ENCODE measurements at places on chromosomes 2 and 18. TPM values are rescaled to one million over a fixed set of nuclear protein-coding genes. Genes with fewer than 3 reads are reported as not detected.

GRCh38 chr2:219251656-219252055 is 1.4 kb upstream of the TUBA4B start:
- peaks cover 21% of the 10 kb centered on the region for H3K27me3 ChIP-seq

DNA sequence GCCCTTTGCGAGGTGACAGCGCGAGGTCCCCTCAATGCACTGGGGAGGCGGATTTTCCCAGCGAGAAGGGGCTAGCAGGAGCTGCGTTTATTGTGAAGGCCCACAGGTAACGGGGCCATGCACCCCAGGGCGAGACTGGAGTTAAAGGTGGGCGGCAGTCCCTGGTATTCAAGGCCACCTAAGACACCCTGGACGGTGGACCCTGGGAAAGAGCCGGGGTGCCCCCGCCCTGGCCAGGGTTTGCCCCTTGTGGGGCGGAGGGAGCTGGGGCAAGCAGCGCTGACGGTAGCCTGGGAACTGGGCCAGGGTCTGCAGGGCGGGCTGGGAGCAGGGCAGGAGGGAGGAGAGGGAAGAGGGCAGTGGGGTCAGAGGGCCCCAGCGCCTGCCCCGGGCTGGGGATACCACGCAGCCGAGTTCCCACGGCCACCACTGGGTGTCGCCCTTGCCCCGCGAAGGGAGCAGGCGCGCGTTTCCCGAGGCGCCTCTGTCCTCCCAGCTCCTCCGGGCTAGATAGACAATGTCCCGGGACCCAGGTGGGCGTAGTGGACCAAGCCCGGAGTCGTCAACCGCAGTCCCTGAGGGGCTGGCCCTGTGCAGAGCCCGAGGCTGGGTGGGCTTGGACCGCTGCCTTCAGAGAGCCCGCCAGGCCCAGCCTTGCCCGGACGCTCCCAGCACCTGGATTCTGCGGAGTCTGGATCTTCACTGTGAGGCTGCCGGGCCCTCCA is 80.2 kb downstream of the SMAD4 start:
- H3K36me3 ChIP-seq = peaks cover 22% of the 10 kb centered on the region
- DNase-seq = peak; percentile 83

- no peak for DNase-seq
- H3K27ac ChIP-seq = no peak overlapping the region
- H3K27me3 ChIP-seq = no peaks in the 10 kb centered on the region
- H3K4me1 ChIP-seq = peaks cover 15% of the 10 kb centered on the region
- H3K36me3 ChIP-seq = peaks cover 8% of the 10 kb centered on the region
These were observed 44.2 kb downstream of the VSNL1 start for GRCh38 chr2:17584689-17585088.

DNA sequence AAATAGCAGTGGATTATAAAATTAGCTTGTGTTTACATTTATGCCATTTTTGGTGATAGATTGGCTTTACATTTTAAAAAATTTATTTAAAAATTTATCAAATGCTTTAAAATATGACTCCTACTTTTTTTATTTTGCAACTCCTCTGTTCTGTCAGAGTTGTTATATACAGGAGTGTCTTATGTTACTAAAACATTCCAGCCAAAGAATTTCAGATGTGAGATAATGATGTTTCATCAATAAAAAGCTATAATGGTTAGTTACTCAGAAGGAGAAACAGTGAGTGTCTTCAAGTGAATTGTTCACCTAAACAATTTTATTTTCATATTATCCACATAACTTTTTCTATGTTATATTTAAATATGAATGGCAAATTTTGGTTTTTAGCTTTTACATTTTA is 52.7 kb downstream of the GLS start:
- peaks cover 2% of the 10 kb centered on the region for H3K4me1 ChIP-seq
- peaks cover 14% of the 10 kb centered on the region for H3K36me3 ChIP-seq
- H3K27me3 ChIP-seq = no peaks in the 10 kb centered on the region
- no peak for DNase-seq
- H3K27ac ChIP-seq = no peak overlapping the region
- H3K4me3 ChIP-seq = no peak overlapping the region

- no peaks in the 10 kb centered on the region for H3K27me3 ChIP-seq
- no peak for DNase-seq
- H3K4me3 ChIP-seq = no peak overlapping the region
- peaks cover 32% of the 10 kb centered on the region for H3K36me3 ChIP-seq
- no peak overlapping the region for H3K27ac ChIP-seq
These were observed 85.7 kb upstream of the FRZB start for GRCh38 chr2:182951948-182952663.

DNA sequence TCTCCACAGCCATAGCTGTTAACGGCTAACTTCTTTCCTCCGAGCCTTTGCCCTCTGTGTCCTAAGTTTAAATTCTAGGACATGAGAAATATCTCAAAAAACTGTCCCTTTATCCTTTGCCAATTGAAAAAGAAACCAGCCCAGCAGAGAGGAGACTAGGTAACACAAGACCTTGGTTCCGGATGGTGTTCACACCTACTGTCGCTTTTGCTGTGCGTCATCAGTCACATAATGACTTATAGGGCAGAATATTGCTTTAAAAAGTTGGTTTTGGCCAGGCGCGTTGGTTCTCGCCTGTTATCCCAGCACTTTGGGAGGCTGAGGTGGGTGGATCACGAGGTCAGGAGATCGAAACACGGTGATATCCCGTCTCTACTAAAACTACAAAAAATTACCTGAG is 66.2 kb downstream of the SP3 start:
- no peak for DNase-seq
- no peaks in the 10 kb centered on the region for H3K4me1 ChIP-seq
- H3K36me3 ChIP-seq = peaks cover 3% of the 10 kb centered on the region
- no peak overlapping the region for H3K27ac ChIP-seq
- H3K27me3 ChIP-seq = no peaks in the 10 kb centered on the region

- no peak overlapping the region for H3K27ac ChIP-seq
- no peaks in the 10 kb centered on the region for H3K4me1 ChIP-seq
- no peak for DNase-seq
- no peaks in the 10 kb centered on the region for H3K27me3 ChIP-seq
- peaks cover 77% of the 10 kb centered on the region for H3K36me3 ChIP-seq
These were observed 270.4 kb upstream of the CCDC68 start for GRCh38 chr18:55229682-55230081.

GRCh38 chr2:224009605-224010315 is 29.3 kb downstream of the SERPINE2 start:
- no peaks in the 10 kb centered on the region for H3K27me3 ChIP-seq
- no peak for DNase-seq
- peaks cover 6% of the 10 kb centered on the region for H3K4me1 ChIP-seq
- H3K36me3 ChIP-seq = no peaks in the 10 kb centered on the region

DNA sequence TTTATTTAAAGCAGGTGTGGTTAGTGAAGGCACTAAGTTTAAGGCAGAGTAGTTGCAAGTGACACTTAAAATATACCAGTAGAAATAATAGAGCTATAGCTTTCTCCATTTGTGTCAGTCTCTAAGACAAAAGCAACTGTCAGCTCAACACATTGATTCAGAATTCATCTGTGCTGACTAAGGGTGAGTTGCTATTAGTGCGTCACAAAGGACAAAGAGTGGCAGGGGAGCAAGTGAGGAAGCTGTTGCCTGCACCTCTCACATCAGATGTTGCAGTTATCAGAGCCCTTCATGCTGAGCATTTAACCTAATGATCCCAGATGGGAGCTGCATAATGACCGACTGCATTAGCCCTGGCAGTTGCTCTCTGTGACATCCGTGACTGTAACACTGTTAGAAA is 138.6 kb downstream of the DTNA start:
- peaks cover 13% of the 10 kb centered on the region for H3K36me3 ChIP-seq
- H3K4me3 ChIP-seq = no peak overlapping the region
- no peaks in the 10 kb centered on the region for H3K4me1 ChIP-seq
- no peaks in the 10 kb centered on the region for H3K27me3 ChIP-seq
- DNase-seq = no peak

DNA sequence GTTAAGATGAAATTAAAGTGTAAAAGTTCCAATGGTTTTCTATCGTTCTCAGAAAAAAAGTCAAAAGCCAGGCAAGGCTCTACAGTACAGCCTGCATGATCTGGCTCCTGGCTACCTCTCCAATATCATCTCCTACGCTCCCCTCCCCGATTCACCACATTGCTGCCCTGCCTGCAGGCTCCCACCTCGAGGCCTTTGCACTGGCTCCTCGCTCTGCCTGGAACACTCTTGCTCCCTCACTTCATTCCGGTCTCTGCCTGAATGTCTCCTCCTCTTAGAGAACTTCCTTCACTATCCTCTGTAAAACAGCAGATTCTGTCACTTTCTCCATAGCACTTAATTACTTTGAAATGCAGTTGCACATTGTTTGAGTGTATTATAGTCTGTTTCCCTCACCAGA is 72.5 kb downstream of the KLF7 start:
- peak overlapping the region; percentile 5 for H3K4me3 ChIP-seq
- DNase-seq = peak; percentile 68
- no peaks in the 10 kb centered on the region for H3K27me3 ChIP-seq
- H3K4me1 ChIP-seq = peaks cover 28% of the 10 kb centered on the region

- H3K36me3 ChIP-seq = no peaks in the 10 kb centered on the region
- DNase-seq = no peak
- H3K27me3 ChIP-seq = no peaks in the 10 kb centered on the region
- H3K4me1 ChIP-seq = no peaks in the 10 kb centered on the region
- H3K4me3 ChIP-seq = no peak overlapping the region
- no peak overlapping the region for H3K27ac ChIP-seq
These were observed 260.4 kb upstream of the DSEL start for GRCh38 chr18:67776929-67777328.

GRCh38 chr2:82237994-82238662 is 1933.6 kb upstream of the LRRTM1 start:
- no peak overlapping the region for H3K4me3 ChIP-seq
- no peaks in the 10 kb centered on the region for H3K27me3 ChIP-seq
- no peaks in the 10 kb centered on the region for H3K4me1 ChIP-seq
- no peak overlapping the region for H3K27ac ChIP-seq
- DNase-seq = no peak

DNA sequence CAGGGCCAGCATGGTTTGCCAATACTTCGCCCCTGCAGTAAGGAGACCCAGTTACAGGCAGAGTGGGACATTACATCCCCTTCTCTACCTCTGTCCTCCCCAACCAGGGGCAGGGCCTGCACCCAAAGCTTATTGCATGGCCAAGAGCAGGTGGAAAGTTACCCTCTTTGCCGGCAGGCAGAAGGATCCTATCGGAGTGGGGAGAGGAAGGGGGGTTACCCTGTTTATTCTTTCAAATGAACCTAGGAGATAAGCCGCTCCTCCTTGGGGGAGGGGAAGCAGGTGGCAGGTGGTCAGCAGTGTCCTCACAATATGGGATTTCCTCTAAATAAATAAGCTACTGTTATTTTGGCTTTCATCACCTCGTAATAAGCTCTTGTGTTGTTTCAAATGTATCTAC is 53.9 kb downstream of the SPATS2L start:
- DNase-seq = peak; percentile 44
- H3K27me3 ChIP-seq = no peaks in the 10 kb centered on the region
- H3K27ac ChIP-seq = no peak overlapping the region

- no peak for DNase-seq
- no peak overlapping the region for H3K4me3 ChIP-seq
- no peaks in the 10 kb centered on the region for H3K36me3 ChIP-seq
- no peaks in the 10 kb centered on the region for H3K4me1 ChIP-seq
- H3K27me3 ChIP-seq = no peaks in the 10 kb centered on the region
These were observed 90.3 kb downstream of the C1QL2 start for GRCh38 chr2:119068154-119068725.

CD8A gene
- not detected for total RNA-seq

PNPT1 gene
- 36.3 TPM for total RNA-seq

SERPINB3 gene
- 1.7 TPM for total RNA-seq

MROH2A gene
- not detected for total RNA-seq

NDUFV2 gene
- total RNA-seq = 207 TPM

TMEM200C gene
- total RNA-seq = 5.6 TPM

INPP5D gene
- total RNA-seq = 13.1 TPM

MSGN1 gene
- not detected for total RNA-seq

RETSAT gene
- total RNA-seq = 16.7 TPM

CNTNAP5 gene
- total RNA-seq = 0.39 TPM

Measured in H9 (cell line).